ENCODE measurements at places on chromosomes 3 and 15.

- DNase-seq: no peak
Observed at GRCh38 chr15:30990446-30991254, 778 bp downstream of the MTMR10 start.

DNA sequence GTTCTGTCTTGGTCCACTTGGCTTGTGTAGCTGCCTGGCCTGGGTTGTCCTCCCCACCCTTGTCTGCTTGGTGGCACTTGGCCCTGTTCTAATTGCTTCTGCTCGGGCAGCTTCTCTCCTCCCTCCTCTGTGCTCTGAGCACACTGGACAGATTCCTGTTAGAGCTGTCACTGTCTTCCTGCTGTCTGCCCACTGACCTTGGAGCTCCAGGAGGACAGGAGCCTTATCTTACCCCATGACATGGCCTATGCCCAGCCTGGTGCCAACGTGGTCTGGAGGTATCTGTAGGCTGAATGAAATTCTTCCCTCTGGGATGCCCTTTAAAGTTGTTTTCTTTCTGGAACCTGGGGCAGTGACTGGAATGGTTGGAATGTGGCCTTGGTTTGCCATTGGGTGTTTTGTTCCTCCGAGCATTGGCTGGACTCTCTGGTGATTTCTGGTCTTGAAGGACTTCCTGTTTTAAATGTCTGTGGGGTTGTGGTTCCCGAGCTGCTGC lies 94.1 kb downstream of the FAM43A start:
- no peak for DNase-seq

DNA sequence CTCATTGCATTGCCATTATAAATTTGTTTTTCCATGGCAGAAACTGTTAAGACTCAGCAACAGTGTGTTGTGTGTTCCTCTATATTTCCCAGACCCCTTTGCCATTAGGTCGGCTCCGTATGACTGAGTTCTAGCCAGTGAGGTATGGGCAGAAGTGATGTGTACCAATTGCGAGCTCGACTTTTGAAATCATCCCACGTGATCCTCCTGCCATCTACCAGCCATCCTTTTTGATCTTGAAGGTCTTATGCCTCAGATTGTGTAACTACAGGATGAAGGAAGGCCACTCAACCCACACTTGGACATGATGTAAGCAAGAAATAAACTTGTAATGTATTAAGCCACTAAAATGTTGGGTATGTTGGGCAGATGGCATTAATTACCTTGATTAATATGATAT lies 562.3 kb downstream of the PDCD6IP start:
- DNase-seq: no peak

DNA sequence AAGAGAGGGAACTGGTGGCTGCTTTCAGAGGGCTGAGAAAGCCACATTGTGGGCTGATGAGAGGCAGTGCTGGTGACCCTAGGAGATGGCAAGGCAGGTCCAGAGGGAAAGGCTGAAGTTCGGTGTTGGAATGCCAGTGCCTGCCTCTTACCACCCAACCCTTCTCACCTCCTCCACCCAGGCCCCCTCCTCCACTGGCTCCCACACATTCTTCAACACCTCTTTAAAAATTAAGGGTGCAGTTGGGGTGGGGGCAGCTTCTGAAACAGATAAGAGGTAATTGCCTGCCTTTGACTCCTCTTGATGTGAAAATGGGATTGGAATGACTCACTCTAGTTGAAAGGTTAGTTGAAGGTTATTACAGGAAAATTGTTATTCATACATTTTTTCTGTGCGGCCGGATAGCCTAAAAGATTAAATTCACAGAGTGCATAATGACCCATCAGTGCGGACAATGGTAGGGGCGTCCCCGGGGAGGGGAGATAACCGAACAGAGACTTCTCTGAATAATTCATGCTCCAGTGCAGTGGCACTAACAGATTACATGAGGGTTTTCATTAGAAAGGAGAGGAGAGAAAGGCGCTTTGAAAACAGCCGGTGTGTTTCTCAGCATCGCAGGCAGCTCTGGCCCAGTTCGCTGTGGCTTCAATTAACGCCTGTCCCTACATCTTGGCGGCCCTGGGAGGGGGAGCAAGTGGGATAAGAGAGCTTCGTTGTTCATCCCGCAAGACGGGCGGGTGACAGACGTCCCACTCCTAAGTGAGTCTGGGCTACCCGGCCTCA lies 212.4 kb downstream of the TLE3 start:
- DNase-seq: no peak

DNA sequence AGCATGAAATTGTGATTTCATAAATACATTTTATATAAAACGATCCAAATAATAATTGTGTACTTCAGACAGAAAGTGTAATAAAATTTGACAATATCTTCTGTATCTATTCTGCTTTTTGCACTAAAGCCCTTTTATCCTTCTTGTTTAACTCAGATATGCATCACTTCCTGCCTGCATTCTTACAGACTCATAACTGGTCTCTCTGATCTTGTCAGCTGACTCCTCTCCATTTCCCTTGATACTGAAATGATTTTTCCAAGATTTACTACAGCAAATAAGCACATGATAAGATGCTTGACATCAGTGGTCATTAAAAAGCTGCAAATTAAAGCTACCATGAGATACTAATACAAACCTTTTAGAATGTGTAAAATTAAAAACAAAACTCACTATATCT lies 25.3 kb upstream of the SI start:
- no peak for DNase-seq

GRCh38 chr3:1235526-1236120 lies 142.8 kb downstream of the CNTN6 start:
- DNase-seq: no peak

Data from non-pigmented ciliary epithelial cell (primary cell).